Lower lobe of right lung (tissue), 2 donors: ENCODE measurements at places on chromosomes 1 and 21.

- no peaks in the 10 kb centered on the region for H3K4me1 ChIP-seq
- DNase-seq: no peak
These were observed 50.4 kb downstream of the IGSF21 start for GRCh38 chr1:18157968-18158367.

DNA sequence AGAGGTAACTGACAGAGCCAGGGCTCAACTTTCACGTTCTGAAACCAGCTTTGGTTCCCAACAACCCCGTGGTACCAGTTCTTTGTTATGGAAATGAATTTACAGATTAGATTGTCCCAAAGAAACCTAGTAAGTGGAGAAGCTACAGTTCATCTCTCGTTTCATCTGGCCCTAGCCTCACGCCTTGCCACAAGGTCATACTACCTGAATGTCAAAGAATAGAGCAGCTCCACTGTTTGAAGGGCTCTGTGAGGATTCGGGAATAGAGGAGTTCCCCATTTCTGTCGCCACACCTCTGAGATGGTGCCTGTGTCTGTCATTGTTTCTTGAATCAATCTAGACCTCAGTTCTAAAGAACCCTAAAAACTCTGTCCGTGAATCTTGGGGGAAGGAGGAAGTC, 15.0 kb upstream of the CDC42 start:
- DNase-seq: no peak
- H3K27me3 ChIP-seq: no peaks in the 10 kb centered on the region
- H3K4me1 ChIP-seq: peaks cover 16% of the 10 kb centered on the region

GRCh38 chr1:33070628-33071027, 10.3 kb upstream of the AZIN2 start:
- no peaks in the 10 kb centered on the region for H3K4me1 ChIP-seq
- no peak for DNase-seq
- H3K4me3 ChIP-seq: no peak overlapping the region
- H3K27ac ChIP-seq: no peak overlapping the region
- no peaks in the 10 kb centered on the region for H3K27me3 ChIP-seq
- H3K36me3 ChIP-seq: no peaks in the 10 kb centered on the region

DNA sequence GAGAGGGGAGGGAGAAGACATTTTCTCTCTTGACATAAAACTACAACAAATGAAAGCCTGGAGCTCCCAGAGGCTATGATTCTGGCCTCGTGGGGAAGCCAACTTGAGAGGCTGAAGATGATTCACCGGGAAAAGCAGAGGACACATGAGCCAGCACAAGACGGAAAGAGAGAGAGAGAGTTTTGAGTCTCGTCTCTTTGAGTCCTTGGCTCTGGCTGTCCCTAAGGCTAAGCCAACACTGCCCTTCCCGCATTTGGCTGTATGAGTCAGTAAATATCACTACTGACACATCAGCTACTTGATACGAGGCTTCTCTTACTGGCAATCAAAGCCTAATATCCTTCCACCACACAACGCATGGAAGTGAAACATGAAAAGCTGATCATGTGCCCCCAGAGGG, 95.5 kb downstream of the GRIK3 start:
- peaks cover 44% of the 10 kb centered on the region for H3K27me3 ChIP-seq
- no peak overlapping the region for H3K27ac ChIP-seq
- no peak overlapping the region for H3K4me3 ChIP-seq
- H3K4me1 ChIP-seq: no peaks in the 10 kb centered on the region

DNA sequence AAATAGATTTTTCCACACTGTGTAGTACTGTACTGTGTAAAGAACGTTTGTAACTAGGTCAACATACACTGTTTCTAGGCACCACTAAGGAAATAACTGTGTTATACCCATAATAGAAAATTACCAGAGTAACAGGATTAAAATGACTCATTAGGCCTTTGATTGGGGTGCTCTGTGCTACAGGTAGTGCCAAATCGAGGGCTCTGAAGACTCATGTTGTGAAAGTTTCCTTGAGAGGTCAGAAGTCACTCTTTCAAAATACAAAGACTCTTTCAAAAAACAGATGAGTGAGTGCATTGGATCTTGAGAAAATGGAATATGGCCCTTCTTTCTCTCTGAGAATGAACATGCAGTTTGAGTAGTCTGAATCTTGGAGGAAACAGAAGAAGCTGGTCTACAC, 143.0 kb downstream of the MRPL39 start:
- DNase-seq: no peak
- H3K27ac ChIP-seq: no peak overlapping the region
- H3K36me3 ChIP-seq: no peaks in the 10 kb centered on the region
- no peak overlapping the region for H3K4me3 ChIP-seq

DNA sequence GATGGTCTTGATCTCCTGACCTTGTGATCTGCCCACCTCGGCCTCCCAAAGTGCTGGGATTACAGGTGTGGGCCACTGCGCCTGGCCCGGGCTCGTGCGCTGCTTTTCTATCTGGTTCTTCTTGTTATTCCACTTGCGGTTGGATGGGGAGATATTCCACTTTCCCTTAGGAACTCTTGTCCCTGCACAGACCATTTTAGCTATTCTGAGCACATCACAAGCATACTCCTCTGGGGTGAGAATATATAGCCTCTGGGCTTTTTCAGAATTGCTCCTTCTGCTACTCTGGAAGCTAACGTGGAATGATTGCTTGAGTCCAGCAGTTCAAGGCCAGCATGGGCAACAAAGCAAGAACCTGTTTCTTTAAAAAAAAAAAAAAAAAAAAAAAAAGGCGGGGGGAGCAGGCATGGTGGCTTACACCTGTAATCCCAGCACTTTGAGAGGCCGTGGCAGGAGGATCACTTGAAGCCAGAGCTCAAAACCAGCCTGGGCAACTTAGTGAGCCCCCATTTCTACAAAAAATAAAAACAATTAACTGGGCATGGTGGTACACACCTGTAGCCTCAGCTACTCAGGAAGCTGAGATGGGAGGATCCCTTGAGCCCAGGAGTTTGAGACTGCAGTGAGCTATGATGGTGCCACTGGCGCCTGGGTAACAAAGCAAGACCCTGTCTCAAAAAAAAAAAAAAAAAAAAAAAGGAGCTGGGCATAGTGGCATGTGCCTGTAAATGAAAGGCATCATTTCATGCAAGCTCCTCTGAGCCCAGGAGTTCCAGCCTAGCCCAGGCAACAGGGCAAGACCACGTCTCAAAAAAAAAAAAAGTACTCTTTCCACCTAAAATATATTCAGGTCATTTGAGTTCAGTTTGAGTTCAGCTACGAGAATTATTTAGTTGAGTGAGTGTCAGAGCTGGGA, 11.8 kb upstream of the PGD start:
- no peaks in the 10 kb centered on the region for H3K36me3 ChIP-seq
- H3K27ac ChIP-seq: peak overlapping the region; percentile 61
- no peak overlapping the region for H3K4me3 ChIP-seq
- no peak for DNase-seq
- no peaks in the 10 kb centered on the region for H3K27me3 ChIP-seq
- H3K4me1 ChIP-seq: peaks cover 21% of the 10 kb centered on the region

- no peaks in the 10 kb centered on the region for H3K36me3 ChIP-seq
- no peak overlapping the region for H3K4me3 ChIP-seq
- no peaks in the 10 kb centered on the region for H3K27me3 ChIP-seq
- H3K4me1 ChIP-seq: peaks cover 8% of the 10 kb centered on the region
These were observed 11.3 kb upstream of the SMAP2 start for GRCh38 chr1:40362199-40362598.

GRCh38 chr21:28454564-28455252, 538.0 kb downstream of the LTN1 start:
- H3K27ac ChIP-seq: no peak overlapping the region
- H3K27me3 ChIP-seq: no peaks in the 10 kb centered on the region
- no peaks in the 10 kb centered on the region for H3K36me3 ChIP-seq
- no peaks in the 10 kb centered on the region for H3K4me1 ChIP-seq
- no peak overlapping the region for H3K4me3 ChIP-seq

DNA sequence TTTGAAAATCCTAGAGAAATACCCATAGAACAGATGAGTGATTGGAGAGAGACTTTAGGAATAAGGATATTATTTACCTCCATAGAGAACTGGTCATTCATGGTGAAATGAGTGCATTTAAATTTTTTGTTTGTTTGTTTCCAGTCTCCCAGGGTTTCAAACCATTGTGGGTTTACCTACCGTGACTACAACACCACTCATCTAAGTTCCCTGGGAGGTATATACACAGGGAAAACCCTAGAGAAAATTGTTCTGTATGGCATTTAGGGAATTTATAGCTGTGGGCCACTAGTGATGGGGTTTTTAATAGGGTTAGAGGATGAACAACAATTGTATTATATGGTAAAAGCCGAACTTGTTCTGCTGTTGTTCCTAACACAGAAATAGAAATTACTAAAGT, 109.2 kb downstream of the USP25 start:
- H3K27ac ChIP-seq: no peak overlapping the region
- peaks cover 12% of the 10 kb centered on the region for H3K4me1 ChIP-seq
- H3K27me3 ChIP-seq: no peaks in the 10 kb centered on the region
- H3K36me3 ChIP-seq: peaks cover 38% of the 10 kb centered on the region
